Stimulated activated CD8-positive, alpha-beta memory T cell treated with anti-CD3 and anti-CD28 coated beads, Interleukin-4, amount 100 ng/mL, for 4 hours (primary cell): ENCODE measurements at places on chromosomes 12 and 14.

DNA sequence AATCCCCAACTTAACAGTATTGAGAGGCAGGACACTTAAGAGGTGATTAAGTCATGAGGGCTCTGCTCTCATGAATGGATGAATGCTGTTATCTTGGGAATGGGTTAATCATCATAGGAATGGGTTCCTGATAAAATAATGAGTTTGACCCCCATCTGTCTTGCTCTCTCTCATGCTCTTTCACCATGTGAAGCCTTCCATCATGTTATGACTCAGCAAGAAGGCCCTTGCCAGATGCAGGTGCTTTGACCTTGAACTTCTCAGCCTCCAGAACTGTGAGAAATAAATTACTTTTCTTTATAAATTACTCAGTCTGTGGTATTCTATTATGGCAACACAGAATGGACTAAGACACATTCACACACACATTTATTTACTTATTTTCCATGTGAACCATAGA lies 89.0 kb upstream of the PPM1H start:
- DNase-seq: no peak

GRCh38 chr12:62767946-62768345 lies 167.0 kb downstream of the PPM1H start:
- no peak for DNase-seq

DNA sequence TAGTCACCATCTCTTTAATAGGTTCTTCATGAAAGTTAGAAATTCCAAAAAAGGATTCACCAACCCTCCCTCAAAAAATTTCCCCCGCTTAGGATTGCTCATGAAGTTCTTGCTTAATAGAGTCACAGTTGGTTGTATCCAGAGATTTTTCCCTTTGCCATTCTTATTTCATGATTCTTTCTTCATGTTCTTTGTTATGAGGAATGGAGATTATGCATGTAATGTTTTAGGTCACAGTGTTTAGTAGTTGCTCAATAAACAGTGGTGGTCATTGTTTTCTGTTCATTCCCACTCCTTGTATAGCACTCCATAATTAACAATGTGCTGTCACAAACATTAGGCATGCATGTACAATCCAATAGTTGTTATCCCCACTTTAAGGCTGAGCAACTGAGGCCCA lies 51.2 kb upstream of the RTRAF start:
- no peak for DNase-seq

DNA sequence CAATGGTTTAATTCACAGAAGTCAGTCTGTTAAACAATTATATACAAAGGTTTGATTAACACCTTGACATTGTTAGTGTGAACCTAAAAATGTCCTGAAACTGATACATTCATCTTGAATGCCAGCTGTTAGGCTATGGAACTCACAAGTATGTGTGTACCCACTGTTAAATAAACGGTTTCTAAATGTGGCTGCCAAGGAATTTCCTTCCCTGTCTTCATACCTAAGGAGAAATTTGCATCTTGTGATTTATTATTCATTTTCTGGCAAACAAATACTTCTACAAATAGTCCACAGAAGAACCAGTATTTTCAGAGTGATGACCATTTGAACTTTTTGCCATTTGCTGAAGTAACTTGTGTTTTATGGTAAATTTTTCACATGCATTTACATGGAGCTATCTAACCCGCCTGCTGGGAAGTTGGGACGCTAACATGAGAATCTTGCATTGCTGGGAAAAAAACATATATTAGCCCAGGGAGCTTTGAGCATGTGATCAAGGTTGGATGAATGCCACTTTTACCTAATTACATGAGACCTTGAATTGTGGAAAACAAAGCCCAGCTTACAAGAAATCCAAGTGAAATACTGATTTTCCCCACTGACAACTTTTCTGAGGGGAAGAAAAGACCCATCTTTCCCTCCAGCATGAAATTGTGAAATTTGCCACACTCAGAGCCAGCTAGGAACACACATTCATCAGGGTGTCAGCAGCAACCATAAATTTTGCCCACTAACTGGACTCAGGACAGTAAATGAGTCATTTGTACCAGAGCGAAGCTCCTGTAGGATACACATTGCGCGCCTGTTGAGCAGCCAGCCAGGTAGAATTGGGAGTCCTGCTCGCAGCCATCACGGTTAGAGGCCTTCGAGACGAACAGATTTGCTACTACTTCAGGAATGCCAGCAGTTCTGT lies 118.0 kb downstream of the KICS2 start:
- no peak for DNase-seq

DNA sequence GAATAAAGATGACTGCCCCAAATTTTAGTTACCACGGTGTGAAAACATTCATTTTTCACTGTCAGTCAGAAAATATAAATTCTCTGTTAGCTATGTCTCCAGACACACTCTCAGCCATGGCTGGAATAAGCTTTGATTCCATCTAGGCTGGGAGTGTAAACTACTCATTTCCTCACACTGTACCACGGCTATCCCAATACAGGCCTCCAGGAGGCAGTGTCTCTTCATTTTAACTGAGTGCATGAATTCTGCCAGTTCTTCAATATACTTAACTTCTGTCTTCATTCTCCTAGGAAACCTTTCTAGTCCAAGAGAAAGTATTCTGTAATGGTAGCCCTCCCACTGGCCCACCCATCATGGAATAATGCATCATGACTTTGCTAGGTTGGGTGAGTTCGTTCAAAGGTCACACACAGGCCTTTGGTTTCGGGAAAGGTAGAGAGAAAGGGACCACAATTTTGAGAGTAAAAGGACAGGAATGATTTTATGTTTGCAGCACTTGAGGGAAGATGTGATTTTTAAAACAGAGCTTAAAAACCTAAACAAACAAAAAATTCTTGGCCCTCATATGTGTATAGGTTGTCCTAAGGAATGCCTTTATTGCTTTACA lies 381.1 kb downstream of the SEC23A start:
- DNase-seq: no peak

- no peak for DNase-seq
Observed at GRCh38 chr12:113082486-113083148, 26.1 kb downstream of the DTX1 start.

GRCh38 chr14:79064214-79064613 lies 894.0 kb downstream of the NRXN3 start:
- no peak for DNase-seq

- no peak for DNase-seq
Observed at GRCh38 chr12:131130311-131130911, 176.7 kb downstream of the ADGRD1 start.

DNA sequence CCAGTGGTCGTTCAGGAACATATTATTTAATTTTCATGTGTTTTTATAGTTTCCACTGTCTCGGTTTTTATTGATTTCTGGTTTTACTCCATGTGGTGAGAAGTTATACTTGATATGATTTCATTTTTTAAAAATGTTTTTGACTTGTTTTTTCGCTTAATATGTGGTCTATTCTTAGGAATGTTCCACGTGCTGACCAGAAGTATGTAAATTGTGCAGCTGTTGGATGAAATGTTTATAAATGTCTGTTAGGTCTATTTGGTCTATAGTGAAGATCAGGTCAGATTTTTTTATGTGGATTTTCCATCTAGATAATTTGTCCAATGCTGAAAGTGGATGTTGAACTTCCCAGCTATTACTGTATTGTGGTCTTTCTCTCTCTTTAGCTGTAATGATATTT lies 433.8 kb upstream of the MIS18BP1 start:
- DNase-seq: no peak

- DNase-seq: no peak
Observed at GRCh38 chr12:92224685-92225331, 79.2 kb upstream of the BTG1 start.

- DNase-seq: no peak
Observed at GRCh38 chr14:101010293-101010692, 106.8 kb upstream of the RTL1 start.

GRCh38 chr14:73091044-73091443 lies 32.7 kb downstream of the RBM25 start:
- DNase-seq: no peak

DNA sequence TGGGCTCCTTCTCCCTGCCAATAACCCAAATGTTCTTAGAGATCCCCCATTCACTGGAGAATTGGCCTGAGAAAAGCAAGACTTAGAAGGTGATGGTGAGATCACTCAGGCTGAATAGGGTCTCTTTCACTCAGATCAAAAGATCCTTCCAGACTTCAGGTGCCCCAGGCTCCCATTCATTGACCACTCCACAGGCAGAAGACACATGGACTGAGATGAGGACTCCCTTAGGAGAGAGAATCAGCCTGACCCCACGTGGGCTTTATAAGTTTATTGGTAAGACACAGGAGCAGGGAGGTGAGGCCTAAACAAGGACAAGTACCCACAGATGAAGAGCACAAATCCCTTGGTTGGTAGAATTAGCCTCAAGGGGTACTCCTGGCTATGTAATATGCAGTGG lies 6.1 kb upstream of the KRT72 start:
- DNase-seq: no peak

DNA sequence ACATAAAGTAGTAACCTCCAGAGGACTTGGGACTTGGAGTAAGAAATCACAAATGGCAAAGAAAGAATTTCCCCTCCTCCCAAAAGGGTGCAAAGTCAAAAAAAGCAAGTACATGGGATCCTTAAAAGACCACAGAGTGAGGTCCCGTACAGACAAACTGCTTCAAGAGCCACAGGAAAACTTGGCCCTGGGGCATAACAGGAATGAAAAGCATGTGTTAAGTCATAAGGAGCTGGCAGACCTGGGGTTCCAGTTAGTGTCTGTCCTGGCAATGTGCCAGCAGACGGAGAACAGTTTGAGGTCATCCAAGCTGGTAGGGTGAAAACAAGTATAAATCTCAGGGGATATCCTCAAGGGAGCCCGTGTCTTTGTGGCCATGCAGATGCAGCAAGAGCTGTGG lies 73.2 kb downstream of the HSD17B6 start:
- no peak for DNase-seq

GRCh38 chr12:3740480-3741231 lies 12.3 kb downstream of the CRACR2A start:
- DNase-seq: no peak

GRCh38 chr12:117284140-117284539 lies 77.3 kb downstream of the NOS1 start:
- DNase-seq: no peak

DNA sequence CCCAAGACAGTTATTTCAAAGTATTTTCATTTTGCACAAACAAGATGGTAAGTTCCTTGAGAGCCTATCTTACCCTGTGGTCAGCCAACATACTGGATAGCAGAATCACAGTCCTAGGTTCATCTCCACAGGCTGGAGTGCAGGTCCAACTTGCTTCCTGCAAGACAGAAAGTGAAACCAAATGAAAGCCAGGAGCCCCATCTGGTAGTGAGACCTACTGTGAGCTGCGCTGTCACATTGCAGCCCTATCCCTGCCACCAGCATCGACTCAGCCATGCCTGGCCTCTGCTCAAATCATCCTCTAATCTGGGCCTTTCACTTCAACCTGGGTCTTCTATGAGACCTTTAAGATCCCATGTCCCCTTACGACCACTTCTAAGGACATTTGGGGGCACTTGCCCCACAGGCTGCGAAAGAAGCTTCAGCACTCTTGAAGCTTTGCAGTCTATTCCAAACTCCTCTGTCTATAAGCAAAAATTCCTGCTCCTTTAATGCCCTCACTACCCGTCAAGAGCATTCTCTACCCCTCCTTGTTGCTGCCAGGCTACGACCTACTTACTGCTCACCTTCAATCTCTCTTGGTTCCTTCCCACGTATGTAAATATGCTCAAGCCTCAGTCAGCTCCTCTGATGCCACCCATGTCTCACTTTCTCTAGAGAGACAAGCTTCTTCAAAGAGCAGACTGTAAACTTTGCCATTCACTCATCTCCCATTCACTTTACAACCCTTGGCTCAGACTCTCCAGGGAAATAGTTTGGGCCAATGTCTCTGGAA lies 55.9 kb upstream of the TSPAN11 start:
- no peak for DNase-seq
